AG04450 (cell line): ENCODE measurements at places on chromosomes 4 and X.

- no peak for DNase-seq
Observed at GRCh38 chr4:176377780-176378179, 58.0 kb downstream of the SPCS3 start.

- no peak for DNase-seq
Observed at GRCh38 chrX:2502668-2503519, 2.1 kb upstream of the DHRSX start.

DNA sequence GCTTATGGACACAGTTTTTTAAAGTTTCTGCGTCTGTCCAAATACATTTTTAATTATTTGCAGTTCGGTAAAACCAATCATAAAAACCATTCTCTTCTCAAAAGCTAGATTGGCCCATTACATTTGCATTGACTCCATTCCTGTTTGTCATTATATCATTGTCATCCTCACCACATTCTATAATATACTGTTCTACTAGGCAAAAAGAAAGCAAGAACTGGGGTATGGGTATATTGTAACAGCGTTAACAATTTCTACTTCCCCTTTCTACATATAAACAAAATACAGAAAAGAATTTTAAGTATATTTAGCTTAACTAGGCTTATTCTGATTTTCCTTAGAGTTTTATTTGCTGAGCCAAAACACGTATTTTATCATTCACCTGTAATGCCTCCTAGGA lies 91.8 kb downstream of the RAP1GDS1 start:
- no peak for DNase-seq

- DNase-seq = no peak
Observed at GRCh38 chrX:154123241-154124219, 20.5 kb upstream of the OPN1LW start.

- no peak for DNase-seq
Observed at GRCh38 chr4:159451006-159451405, 348.1 kb downstream of the RAPGEF2 start.

DNA sequence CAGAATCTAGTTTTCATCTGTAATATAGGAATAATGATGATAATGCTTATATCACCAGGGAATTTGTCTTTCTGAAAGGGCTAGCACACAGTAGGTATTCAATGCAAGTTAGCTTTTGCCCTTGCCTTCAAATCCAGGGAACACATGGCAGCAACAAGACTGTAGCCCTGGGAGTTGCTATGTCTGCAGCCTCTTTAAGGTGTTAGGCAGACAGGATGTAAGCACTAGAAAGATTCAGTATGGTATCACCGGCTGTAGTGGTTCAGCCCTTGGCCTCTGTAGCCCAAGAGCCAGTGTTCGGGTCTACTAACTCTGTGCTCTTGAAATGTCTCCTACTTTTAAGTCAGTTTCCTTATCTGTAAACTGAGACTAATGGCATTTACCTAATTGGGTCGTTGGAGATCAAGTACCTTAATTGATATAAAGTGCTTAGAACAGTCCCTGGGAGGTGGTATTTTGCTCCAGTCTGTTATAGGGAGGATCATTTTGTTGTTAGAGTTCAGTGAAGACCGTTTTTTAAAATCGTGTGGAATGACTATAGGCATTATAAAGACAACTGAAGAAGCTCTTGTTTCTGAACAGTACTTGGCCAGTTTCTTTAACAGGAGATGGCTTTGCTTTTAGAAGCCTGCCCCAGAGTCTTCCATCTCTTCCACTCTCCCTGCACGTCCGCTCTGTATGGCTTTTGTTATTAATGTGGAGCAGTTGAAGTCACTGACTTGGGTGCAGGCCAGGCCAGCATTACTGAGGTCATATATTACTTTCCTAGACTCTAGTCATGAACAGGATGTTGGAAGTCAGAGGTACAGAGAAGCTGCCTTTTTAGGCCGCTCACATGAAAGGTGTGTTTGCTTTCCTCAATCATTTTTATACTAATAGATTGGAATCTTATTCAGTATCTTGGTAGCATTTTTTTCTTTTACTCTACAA lies 44.8 kb downstream of the GAB1 start:
- peak; percentile 49 for DNase-seq

DNA sequence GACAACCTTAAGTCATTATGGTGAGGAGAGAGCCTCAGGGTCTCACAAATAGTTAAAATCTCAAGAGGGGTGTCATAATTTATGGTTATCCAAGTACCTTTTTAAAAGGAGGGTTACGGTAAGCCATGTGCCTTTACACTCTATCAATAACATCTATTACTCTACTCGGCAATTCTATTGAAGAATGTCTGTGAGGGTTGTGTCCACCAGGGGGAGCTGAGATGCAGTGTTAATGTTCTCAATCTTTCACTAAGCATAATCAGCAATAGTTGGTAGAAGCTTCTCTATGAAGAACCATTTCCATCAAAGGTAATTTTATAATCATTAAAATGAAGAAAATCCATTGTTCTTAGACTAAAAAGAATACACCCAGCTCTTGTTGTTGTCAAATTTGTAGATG lies 457.4 kb downstream of the CENPC start:
- DNase-seq = no peak

DNA sequence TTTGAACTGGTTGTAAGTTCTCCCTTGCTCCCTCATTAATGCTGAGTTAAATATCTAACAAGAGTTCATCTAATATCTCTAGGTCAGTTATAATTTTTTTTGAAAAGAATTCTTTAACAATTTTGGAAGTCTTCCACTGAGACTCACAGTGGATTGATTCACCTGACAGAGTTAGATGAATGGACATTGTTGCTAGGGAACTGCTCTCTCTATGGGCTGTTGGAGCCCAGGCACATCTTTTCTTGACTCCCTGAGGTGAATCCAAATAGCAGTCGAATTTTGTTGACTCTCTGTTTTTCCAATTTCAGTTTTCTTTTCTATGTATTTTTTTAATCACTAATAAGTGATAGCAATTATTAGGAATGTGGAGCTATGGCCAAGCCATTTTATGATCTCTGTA lies 996.1 kb upstream of the PABPC4L start:
- DNase-seq = no peak

DNA sequence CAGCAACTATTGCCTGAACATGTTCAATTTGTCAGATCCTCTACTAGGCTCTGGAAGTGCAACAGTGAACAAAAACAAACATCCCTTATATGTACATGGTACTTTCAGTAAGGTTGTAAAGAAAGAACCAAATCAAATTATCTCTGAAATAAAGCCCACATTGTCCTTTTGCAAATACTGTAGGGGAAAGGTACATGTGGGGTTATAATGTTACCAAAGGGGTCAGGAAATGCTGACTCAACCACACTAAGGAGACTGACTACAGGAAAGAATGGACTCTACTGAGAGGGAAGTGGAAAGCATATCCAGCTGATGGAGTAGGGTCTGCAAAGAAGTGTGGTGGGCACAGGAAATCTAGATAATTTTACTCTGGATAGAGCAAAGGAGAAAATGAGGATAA lies 61.5 kb downstream of the PCDH18 start:
- no peak for DNase-seq

- DNase-seq = no peak
Observed at GRCh38 chr4:53015681-53016080, 153.6 kb downstream of the RASL11B start.

GRCh38 chr4:15336410-15337167 lies 91.2 kb upstream of the C1QTNF7 start:
- DNase-seq = peak; percentile 76

DNA sequence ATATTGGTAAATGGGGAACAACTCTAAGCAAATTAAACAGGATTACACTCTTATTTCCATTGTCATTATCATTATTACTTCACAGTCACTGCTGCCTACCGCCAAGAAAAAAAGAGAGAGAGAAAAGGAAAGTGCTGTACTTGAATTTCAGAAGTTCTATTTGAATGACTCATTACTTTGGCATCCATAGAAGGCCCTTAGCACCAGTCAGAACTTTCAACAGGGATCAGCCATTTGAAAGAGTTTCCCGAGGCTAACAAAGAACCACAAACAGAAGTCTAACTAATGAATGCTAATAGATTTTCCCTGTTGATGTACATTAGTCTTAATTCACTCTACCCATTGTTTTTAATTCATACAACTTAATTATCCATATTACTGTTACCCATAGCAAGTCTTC lies 116.3 kb downstream of the SHROOM4 start:
- peak; percentile 43 for DNase-seq
